ENCODE measurements at places on chromosomes 7 and 10.

DNA sequence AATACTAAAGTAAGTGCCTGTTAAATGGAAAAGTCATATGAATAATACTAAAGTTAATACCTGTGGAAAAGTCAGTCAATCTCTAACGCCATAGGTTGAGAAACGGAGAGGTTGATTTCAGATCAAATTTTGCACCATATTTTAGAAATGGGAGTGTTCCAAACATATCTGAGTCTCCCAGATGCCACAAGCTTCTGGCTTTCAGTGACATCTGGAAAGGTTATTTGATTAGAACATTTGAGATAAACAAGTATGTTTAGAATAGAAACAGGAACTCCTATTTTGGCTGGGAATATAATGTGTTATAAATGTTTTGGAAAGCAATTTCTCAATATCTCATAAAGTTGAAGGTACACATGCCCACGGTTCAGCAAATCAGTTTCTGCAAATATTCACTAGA lies 5.8 kb downstream of the MACC1 start:
- DNase-seq = no peak

GRCh38 chr7:91571601-91572000 lies 307.4 kb downstream of the FZD1 start:
- no peak for DNase-seq

DNA sequence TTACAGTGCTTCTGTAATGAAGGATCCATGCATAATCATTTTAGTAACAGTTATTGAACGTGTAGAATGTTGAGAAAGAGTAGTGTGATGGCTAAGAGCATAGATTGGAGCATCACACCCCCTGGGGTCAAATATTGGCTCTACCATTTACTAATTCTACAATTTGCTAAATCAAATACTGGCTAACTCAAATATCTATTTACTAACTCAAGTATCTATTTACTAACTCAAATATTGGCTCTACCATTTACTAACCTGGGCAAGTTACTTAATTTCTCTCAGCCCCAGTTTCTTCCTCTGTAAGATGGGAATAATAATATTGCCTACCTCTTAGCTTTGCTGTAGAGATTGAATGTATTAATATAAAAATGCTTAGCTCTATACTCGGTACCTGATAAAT lies 64.0 kb downstream of the CDK14 start:
- no peak for DNase-seq

DNA sequence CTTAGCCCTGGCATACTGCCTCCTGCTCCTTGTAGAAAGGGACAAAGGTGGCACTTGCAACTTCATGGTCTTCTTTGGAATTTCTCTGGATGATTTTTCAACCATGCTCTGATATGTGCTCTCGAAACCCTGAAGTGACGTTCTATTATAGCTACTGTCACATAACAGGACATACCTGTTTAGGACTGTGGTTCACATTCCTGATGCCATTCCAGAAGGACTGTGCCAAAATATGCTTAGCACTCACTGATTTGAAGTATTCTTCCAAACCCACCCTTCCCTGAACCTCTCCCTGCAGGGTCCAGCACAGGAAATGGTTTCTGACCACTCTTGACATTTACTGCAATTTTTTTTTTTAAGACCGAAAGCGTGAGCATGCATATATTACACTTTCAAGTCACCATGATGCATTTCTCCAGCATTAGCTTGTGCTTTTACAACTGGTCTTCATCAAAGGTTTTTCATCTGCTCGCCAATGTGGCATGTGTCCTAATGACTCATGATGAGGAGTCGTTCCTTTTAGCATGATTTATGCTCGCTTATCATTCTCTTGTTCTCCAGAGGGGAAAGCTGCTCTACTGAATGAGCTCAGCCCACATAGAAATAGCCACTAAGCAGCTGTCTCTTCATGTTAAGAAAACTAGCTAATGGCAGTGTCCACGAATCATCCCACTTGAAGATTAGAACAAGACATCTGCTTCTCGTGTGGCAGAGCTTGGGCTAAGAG lies 135.2 kb downstream of the ADAM12 start:
- peak; percentile 69 for DNase-seq

- DNase-seq = peak; percentile 56
Observed at GRCh38 chr10:17527514-17528146, 73.2 kb upstream of the ST8SIA6 start.

- DNase-seq = peak; percentile 53
Observed at GRCh38 chr7:100444311-100445278, 8.3 kb upstream of the PPP1R35 start.

DNA sequence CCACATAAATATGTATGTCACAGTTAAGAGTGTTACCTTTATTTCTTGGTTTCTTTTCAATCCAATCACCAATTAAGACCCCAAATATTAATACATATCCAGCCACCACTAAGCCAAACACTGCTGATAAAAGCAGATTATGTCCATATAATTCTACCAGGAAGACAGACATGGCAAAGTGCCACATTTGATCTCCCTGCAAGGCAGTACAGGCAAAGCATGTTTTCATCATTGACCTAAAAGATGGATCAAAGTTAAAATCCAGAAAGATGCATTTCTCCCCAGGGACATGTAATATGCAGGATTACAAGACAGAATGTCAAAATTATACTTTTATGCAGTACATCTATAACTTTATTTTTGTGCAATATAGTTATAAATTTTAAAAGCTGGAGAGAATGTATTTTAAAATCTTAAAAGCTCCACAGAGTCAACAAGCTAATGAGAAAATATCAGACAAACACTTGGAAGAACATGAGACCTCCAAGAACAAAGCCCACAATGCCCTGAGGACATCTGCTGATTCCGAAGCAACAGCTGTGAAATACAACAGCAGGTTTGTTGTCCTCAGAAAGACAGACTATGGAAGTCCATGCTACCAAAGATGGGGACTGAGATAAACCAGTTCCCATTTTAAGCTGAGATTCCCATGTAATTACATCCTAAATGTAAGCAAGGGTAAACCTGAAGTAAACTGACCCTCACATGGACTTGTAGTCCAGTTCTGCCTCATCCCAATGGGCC lies 54.5 kb upstream of the TOMM7 start:
- no peak for DNase-seq

- no peak for DNase-seq
Observed at GRCh38 chr10:6995831-6996230, 415.0 kb downstream of the SFMBT2 start.

DNA sequence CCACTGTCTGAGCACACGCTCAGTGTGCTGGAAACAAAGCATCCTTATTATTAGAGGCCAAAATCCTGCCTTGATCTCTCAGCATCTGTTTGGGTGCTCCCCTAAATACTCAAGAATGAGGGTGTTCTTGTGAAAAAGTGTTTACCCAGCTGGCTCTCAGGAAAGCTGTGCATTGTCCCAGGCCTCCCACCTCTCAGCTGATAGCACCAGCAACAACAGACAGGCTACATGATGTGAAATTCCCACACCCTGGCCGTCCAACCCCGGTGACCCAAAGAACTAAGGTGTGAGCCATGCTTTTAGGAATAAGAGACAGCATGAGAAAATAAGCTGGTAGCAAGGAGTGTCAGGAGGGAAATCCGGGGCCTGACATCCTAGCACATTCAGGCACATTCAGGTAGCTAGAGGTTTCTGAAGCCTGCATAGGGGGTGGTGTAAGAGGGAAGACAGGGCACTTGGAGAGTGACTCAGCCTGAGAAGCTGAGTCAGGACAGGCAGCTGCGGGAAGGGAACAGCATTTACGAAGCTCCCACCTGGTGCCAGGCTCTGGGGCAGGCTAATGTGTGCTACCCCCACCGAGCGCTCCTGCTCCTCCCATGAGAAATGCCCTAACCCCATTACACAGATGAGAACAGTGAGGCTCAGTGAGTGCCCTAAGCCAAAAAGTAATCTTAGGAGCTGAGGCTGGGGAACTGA lies 205.6 kb downstream of the GRID1 start:
- DNase-seq = peak; percentile 55

DNA sequence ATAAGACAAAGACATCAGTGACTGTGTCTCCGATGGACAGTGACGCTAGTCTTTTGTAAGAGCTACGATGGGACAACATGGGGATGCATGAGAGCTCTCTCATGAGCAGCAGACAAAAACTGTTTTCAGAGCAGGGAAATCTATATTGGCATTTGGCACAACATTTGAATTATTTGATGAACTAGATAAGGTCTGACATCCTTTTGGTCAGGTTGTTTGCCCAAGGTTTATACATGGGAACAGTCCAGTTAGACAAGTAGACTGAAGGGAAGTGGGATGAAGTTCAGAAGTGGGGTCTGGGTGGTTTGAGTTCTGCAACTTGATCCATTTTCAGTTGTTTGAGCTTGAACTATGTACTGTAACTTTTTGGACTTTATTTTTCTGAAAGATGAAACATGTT lies 50.8 kb downstream of the BUB3 start:
- no peak for DNase-seq

DNA sequence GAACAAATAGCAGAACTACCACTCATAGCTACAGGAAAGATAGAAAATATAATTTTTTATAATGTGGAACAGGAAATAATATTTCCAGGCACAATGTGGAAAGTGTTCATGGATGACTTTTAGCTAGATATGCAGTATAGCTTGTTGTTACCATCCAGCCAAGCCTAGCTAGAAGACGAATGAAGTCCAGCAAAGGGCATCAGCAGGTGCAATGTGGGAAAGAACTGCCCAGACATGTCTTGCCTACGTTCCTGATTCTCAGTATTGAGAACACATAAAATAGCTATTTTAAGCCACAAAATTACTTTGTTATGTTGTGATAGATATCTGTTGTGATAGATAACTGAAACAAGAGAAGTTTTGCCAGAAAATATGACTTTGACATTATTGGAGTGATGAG lies 1690.0 kb upstream of the LRRTM3 start:
- DNase-seq = no peak

- DNase-seq = no peak
Observed at GRCh38 chr7:84688671-84689070, 494.1 kb upstream of the SEMA3A start.

- no peak for DNase-seq
Observed at GRCh38 chr10:122147663-122148062, 123.4 kb upstream of the BTBD16 start.

DNA sequence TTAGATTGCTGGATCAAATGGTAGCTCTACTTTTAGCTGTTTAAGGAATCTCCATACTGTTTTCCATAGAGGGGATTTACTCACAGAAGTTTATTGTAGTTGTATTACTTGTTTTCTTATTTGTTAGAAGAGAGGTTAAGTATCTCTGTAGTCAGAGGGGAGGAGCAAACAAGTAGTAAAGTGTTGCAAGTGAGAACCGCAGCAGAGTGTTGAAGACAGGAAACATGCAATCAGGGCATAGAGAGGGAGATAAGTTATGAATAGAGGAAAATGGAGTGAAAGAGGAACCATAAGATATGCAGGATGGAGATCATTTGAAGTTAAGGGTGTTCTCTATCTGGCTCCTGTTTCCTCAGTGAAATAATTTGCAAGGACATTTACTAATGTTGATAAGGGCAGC lies 331.4 kb upstream of the TMEM229A start:
- no peak for DNase-seq
